GM23248 (cell line): ENCODE measurements at places on chromosomes 6 and 20.

- H3K36me3 ChIP-seq, result no peaks in the 10 kb centered on the region
- peak within 1 kb of the TSS; percentile 48 for H3K27ac ChIP-seq
- H3K4me1 ChIP-seq, result peaks cover 23% of the 10 kb centered on the region
- H3K27me3 ChIP-seq, result no peaks in the 10 kb centered on the region
- peak; percentile 87 for DNase-seq
Measured at GRCh38 chr20:1266167-1266973, at the start of gene SNPH. Gene SNPH (plus strand): TSS chr20:1266294. CDS start chr20:1296240, 29,946 bp downstream.

DNA sequence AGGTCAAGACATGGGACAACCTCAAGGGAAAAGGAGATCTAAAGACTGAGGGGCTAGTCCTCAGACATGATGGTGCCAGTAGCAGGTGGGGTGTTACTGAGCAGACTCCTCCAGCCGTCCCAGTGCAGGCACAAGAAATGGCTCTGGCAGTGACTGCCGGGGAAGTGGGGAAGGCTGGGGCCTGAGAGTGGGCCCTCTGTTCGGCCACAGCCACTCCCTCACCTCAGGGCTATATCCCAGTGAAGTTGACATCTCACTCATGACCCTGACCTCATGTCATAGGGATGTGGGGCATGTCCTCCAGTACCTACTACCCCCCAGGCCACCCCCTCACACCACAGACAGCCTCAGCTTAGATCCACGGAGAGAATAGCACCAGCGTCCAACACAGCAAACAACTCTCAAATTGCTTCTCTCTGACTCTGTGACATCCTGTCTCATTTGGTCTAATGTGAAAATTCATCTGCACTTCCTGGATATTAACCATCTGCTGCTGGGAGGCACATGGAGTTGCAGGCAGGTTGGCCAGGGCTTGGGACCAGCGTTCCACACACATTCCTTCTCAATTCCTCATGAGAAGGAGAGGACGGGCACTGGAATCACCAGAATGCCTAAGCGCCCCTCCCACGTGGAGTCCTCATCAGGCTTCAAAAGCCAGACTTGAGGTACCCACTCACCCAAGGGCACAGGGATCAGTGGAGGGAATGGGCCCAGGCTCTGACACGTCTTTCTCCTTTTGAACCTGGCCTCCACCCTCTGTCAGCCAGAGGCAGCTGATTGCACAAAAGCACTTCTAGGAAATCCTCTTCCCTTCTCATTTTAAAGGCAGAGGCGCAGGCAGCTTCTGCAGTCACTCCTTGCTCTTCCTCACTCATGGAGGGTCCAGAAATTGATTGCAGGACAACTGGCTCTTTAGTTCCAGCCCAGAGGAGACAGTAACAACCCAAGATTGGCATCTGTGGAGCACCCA, 163.6 kb upstream of the CST7 start:
- H3K27me3 ChIP-seq, result peaks cover 30% of the 10 kb centered on the region
- H3K36me3 ChIP-seq, result no peaks in the 10 kb centered on the region
- no peak overlapping the region for H3K4me3 ChIP-seq
- peak; percentile 64 for DNase-seq
- no peaks in the 10 kb centered on the region for H3K4me1 ChIP-seq
- no peak overlapping the region for H3K27ac ChIP-seq

GRCh38 chr20:58307270-58307669, 2.2 kb upstream of the RAB22A start:
- DNase-seq, result no peak
- peaks cover 21% of the 10 kb centered on the region for H3K4me1 ChIP-seq
- no peak overlapping the region for H3K27ac ChIP-seq

DNA sequence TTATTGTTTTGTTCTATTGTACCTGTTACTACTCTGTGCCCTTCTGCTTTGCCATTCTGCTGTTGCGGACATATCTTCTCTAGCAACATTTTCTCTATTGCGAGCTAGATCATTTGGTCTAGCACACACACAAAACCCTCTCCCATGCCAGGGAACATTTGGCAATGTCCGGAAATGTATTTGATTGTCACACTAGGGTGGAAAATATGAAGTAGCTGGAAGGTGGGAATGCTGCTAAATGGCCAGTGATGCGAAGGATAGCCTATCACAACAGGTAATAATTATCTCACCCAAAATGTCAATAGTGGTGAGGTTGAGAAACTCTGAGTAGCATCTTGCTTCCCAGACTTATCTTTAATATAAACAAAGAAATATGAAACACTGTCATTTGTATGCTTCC, 331.9 kb downstream of the HTR1B start:
- peaks cover 10% of the 10 kb centered on the region; the same call in 1 of the 2 replicates for H3K4me1 ChIP-seq
- H3K36me3 ChIP-seq, result no peaks in the 10 kb centered on the region
- H3K27ac ChIP-seq, result no peak overlapping the region
- no peak for DNase-seq

- H3K27me3 ChIP-seq, result no peaks in the 10 kb centered on the region
- DNase-seq, result no peak
- H3K4me1 ChIP-seq, result no peaks in the 10 kb centered on the region
Measured at GRCh38 chr6:487956-488355, 96.4 kb downstream of the IRF4 start.

GRCh38 chr20:8132484-8133309, 631 bp downstream of the PLCB1 start:
- H3K4me3 ChIP-seq, result peak overlapping the region; percentile 79
- no peak overlapping the region for H3K27ac ChIP-seq
- peak; percentile 64 for DNase-seq
- H3K27me3 ChIP-seq, result peaks cover 4% of the 10 kb centered on the region; the same call in 1 of the 2 replicates

GRCh38 chr6:74491844-74492374, 713.9 kb downstream of the COL12A1 start:
- H3K27me3 ChIP-seq, result no peaks in the 10 kb centered on the region
- no peaks in the 10 kb centered on the region for H3K4me1 ChIP-seq
- DNase-seq, result no peak
- no peak overlapping the region for H3K27ac ChIP-seq
- no peak overlapping the region for H3K4me3 ChIP-seq
- H3K36me3 ChIP-seq, result no peaks in the 10 kb centered on the region

- no peaks in the 10 kb centered on the region for H3K36me3 ChIP-seq
- no peak overlapping the region for H3K27ac ChIP-seq
- H3K4me1 ChIP-seq, result no peaks in the 10 kb centered on the region
- no peak for DNase-seq
Measured at GRCh38 chr6:13038315-13038714, 290.0 kb downstream of the TBC1D7 start.

DNA sequence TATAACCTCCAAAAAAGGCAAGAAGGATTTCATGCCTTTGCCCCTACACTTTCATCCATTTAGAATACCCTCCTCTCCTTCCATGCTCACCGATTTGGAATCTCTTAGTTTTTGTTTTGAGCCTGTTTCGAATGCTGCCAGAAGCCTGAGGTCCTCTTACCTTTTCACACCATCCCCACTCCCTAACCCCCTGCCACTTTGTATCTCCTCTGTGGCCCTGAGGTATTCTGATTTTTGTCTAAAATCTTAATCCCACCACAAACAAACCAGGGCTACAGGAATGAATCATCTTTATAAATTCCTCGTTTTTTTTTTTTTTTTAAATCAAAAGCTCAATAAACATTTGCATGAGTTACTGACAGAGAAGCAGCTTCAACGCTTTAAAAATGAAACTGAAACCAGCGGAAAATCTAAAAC, 1.6 kb upstream of the RPS12 start:
- peak overlapping the region; percentile 77 for H3K27ac ChIP-seq
- no peaks in the 10 kb centered on the region for H3K27me3 ChIP-seq
- peaks cover 29% of the 10 kb centered on the region for H3K36me3 ChIP-seq
- H3K4me3 ChIP-seq, result peak overlapping the region; percentile 80
